ENCODE measurements at places on chromosomes 5 and 9.
A peak's percentile ranks its signal among the peaks of the same experiment; 100 is the strongest.

GRCh38 chr5:61030163-61030482, 85.1 kb downstream of the NDUFAF2 start:
- DNase-seq, result no peak

DNA sequence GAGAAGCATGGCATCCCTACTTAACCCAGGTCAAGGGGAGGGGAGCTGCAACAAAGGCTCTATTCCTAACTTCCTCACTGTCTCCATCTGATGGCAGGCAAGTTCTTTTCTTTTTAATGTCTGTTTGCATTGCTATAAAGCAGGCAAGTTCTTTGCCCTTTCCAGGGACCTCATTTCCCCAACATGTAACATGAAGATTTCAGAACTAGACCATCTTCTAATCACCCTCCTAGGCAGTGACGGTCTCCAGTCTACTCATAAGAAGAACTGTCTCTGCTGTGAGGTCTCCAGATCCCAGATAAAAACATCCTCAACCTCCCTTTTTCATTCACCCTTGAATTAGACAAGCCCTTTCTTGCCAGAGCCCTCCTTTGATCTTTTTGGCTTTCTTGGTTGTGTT, 42.1 kb downstream of the PPP1R2B start:
- DNase-seq, result no peak

DNA sequence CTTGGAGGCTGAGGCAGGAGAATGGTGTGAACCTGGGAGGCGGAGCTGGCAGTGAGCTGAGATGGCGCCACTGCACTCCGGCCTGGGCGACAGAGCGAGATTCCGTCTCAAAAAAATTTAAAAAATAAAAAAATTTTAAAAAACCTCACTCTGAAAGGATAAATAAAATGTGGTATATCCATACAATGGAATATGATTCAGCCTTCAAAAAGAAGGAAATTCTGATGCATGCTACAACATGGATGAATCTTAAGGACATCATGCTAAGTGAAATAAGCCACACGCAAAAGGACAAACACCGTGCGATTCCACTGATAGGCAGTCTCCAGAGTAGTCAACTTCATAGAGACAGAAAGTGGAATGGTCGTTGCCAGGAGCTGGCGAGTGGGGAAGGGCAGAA, 8.4 kb downstream of the DBN1 start:
- no peak for DNase-seq

GRCh38 chr5:98785244-98785643, 11.8 kb downstream of the RGMB start:
- DNase-seq, result no peak

DNA sequence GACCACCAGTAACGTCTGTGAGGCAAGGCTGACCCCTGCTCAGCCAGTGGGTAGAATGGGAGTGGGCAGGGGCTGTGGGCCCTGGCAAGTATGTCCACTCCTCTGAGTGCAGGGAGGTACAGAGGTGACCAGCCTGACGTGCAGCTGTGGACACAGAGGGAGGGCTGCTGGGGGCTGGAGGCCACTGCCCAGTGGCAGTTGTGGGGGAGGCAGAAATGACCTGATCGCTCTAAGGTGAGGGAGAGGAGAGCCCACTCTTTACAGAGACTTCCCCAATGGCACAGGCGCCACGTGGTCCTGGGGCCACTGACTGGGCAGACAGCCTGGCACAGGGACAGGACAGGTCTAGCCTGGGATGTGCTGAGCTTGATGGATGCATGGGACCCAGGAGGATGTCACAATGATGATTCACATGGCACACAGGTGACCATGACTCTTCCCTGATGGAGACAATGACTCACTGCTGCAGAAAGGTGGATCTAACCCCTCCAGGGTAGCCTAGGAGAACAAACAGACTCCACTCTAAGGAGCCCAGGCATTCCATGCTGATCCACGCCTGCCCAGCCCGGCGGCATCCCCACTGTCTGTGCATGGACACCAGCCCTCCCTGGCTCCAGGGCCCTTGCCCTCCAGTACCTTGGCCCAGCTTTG, 7.7 kb downstream of the LPCAT1 start:
- DNase-seq, result peak; percentile 15

DNA sequence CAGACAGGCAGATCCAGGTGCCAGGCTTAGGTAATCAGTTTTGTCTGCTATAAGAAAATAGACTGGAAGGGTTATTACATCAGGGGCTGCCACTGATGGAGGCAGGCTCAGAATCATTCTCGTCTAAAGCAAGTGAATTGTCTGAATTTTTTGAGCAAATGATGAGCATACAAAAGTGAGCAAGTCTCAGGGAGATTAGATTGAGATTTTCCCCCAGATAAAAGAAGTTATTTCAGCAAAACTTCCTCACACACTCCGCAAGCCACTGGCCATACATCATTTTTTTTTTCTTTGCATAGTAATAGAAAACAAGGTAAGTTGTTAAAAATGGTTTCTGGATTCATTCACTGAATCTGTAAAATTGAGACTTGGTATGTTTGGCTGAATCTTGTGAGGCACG, 52.9 kb downstream of the ZNF462 start:
- DNase-seq, result no peak

GRCh38 chr5:127517110-127517479, 345 bp upstream of the PRRC1 start:
- no peak for DNase-seq

DNA sequence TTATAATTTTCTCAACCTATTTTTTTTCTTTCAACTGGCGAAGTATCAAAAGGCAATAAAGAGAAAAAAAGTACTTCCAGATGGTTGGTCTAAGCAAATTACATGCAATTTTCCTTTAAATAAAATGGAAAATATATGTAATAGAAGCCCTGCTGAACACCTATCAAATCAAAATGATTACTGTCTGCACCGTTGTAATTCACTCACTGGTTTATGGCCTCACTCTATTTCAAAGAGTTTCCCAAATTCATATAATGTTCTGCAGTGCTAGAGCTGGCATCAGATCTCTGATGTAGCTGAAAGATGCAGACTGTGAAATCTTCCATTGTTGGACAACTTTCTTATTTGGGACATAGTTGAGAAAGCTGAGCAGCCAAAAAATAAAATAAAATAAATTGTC, 130.3 kb downstream of the SEMA5A start:
- no peak for DNase-seq

- DNase-seq, result no peak
Observed at GRCh38 chr5:132237670-132238069, 10.0 kb upstream of the P4HA2 start.

DNA sequence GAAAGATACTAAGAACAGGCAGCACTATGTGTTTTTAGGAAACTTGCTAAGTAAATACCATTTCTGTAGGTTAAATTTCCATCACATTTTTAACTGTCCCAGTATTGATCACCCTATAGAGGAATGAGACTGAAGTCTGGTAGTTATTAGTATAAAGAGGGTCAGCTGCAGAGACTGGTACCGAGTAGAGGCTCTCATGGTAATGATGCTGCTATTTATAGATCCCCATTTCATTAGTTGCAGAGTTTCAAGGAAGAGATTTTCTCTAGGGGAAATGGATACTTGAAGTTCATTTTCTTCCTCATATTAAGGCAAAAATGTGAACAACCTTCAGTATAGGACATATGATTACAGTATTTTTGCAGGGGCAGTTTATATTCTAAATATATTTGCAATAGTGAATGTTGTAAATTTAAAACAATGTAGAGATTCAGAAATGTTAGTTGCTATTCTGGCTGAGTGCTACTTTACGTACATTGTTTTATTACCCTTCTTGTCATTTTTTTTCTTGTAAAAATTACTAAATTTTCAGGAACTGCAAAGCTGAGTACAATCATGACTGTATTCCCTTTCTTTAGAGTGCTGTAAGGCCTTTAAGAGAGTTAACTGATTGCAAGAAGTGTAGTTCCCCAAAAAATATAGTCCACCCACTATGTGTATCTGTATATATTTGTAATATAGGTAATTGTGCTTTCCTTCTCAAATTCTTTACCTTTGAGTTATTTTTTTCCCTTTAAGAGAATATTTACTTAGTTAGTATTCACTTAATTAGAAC, 14.7 kb downstream of the PBX3 start:
- no peak for DNase-seq

GRCh38 chr5:181223058-181223728, at the start of gene TRIM41:
Gene TRIM41, plus strand, starts transcription at chr5:181223281. Its CDS starts 719 bp downstream, at chr5:181224000.
- DNase-seq, result no peak

DNA sequence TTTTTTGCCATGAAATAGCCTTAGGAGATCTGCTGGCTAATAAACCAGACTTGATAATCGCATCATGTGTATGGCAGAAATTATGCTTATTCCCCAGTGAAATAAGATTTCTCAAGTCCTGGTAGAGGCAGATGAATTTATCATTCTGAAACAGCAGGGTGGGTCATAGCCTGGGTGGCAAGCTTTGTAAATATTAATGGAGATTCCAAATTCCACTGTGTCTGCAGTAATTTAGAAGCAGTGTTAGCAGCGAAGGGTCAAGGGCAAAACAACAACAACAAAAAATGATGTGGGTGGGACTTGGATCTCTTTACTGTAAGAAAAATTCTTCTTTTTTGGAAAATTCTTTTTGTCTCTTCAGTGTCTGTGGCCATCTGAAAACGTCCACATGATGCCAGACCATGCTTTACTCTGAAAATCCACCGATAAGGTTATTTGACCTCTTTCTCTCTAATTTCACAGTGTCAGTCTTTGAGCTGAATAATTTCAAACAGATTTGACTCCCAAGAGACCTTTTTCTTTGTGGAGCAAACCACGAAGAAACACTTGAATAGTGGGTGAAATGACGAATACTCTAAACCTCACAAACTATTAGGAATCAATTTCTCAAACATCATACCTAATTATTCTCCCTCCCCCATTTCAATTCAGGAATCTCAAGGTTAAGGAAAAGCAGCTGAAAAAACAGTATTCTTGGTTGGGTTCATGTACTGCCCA, 106.0 kb upstream of the RPS23 start:
- no peak for DNase-seq

DNA sequence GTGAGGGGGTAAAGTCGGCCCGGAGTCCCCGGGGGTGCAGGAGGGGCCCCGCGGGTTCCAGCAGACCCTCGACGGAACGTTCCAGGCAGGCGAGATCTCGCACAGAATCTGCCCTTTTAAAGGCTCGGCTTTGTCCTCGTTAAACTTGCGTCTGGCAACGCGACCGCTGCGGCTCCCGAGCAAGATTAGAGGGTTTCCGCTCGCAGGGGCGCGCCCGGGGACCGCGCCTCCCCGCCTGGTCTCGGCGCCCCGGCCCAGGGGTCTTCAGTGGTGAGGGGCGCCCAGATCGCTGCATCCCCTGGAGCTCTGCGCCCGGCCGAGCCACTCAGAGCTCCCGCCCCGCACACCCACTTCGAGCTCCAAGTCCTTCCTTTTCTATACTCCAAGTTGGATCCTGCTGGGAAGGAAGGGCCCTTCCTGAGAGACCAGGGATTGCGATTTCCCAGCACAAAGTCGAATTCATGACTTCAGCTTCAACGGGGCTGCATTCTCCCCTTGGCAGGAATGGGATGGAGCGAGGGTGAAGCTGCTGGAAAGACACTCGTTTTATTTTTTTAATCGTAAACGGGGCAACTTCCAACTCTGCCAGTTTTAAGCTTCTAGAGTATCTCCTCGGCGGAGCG, 11.3 kb downstream of the PROP1 start:
- no peak for DNase-seq

DNA sequence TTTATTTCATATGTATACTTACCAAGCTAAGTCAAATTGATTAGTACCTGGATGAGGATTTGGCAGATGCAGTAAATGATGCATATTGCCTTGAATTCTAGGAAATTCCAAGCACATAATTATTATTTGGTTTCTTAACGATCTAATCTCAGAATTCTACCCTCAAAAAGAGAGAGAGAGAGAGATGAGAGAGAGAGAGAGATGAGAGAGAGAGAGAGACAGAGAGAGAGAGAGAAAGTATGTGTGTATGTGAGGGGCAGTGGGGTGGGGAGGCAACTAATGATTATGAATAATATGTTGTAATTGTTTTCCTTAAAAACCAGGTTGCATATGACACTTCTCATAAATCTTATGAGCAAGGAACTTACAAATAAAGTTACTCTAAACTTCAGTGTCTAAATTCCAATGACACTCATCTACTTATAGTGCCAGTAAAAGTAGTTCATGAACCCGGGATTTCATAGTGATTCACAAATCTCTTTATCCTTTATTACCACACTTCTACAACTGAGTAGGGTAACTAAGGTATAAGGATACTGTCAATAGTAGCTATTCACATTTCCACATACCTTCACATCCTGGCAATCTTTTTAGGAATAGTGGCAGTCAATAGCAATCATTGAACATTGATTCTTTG, 60.5 kb upstream of the EDIL3 start:
- no peak for DNase-seq

DNA sequence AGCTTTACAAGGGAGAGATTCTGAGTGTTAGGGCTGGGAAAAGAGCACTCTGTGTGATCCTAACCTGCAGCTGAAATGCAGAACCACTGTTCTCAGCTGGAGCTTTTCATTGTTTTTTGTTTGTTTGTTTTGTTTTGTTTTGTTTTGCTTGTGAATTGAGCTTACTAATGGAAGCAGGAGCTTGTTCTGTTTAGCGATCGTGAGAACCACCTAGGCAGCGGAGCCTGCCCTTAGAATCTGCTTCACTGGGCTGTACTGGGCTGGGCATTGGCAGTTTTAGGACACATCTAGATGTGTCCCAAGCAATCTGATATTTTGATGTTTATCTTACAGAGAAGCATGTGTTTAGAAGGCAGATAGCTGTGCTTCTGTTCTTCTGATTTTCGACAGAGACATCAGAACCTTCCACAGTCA, 14.3 kb downstream of the SYK start:
- no peak for DNase-seq

GRCh38 chr5:151427258-151427657, 20.1 kb upstream of the SLC36A1 start:
- DNase-seq, result no peak

DNA sequence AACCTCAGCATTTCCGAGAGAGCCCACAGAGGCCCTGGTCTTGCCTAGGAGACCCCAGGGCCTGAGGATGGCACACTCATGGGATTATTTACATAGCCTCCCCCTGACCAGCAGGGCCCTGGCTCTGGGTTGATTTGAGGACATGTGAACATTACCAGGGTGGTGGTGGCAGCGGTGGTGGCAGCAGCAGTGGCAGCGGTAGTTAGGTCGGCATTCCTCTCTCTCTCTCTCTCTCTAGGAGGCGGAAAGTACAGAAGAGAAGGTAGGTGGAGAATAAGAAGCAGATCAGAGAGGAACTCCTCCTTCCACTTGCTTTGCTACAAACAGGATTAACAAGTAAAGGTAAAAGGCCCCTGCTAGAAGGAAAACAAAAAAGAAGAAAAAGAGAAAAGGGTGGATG, 39.3 kb downstream of the B4GALT1 start:
- no peak for DNase-seq

- no peak for DNase-seq
Observed at GRCh38 chr9:107437716-107438115, 51.9 kb downstream of the KLF4 start.

DNA sequence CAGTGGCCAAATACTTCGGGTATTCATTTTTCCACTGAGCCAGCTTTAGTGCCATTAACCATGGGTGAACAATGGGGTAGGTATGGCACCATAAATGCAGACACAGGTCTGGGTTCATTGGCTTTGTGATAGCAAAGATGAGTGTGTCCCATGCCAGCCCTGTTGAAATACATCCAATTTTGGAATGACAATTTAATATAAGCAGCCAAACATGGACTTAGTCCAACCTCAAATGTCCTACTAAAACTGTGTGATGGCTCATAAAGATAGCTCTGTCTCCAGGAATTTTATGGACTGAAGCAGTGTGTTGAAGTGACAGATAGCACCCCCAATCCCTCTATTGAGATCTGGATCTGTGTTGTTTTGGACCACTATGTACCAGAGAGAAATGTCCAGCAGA, 514.9 kb downstream of the RASEF start:
- no peak for DNase-seq
